ENCODE measurements at places on chromosomes 11 and 22.

DNA sequence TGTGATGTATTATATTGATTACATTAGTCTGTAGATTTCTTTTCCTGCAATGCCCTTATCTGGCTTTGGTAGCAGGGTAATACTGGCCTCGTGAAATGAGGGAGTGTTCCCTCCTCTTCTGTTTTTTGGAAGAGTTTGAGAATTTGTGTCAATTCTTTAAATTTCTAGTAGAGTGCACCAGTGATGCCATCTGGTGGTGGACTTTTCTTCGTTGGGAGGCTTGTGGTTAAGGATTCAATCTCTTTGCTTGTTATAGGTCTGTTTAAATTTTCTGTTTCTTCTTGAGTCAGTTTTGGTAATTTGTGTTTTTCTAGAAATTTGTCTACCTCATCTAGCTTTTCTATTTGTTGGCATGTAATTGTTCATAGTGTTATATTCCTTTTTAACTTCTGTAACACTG is 18.9 kb downstream of the SHANK3 start:
- DNase-seq, result peak; percentile 54

- DNase-seq, result no peak
These were observed 65.6 kb downstream of the BUD13 start for GRCh38 chr11:116707161-116707629.

DNA sequence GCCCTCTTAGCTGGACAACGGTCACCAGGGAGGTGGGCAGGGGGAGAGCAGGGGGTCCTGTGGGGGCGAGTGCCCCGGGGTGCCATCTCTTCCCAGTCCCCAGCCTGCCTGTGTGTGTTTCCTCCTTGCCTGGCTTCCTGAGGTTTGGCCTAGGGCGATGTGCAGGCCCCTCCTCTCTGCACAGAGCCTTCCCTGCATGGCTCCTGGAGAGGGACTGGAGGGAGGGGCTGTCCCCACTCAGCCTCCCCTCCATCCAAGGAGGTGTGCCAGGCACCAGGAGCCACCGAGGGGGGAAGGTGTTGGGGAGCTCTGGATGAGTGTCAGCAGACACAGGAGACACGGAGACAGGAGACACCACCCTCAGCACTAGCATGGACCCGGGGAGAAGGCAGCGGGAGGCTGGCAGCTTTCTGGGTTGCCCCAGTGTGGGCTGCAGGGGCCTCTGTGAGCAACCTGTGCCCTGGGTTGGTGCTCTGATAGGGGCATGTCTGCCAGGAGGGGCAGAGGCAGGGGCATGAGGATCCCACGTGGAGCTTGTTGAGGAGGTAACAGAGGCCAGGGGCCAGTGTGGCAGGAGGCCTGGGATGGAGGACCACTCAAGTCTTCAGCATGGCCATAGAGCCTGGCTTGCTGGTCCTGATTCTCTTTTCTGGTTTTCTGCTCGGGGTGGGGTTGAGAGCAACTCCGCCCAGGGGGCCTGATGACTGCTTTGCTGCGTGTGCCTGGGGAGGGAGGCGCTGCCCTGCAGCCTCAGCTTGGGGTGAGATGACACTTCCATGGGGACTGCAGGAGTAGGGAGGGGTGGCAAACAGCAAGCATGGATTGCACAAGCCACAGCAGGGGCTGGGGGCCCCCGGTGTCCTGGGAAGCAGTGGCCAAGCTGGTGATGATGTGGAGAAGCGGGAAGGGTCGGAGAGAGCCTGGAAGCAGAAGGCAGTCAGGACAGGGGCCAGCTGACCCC is 78.8 kb downstream of the ST3GAL4 start:
- no peak for DNase-seq

- DNase-seq, result no peak
These were observed 28.4 kb downstream of the SHANK3 start for GRCh38 chr22:50701076-50701419.

- no peak for DNase-seq
These were observed 59.5 kb downstream of the CDKN1C start for GRCh38 chr11:2825889-2826678.

GRCh38 chr22:29186302-29186701 is 19.4 kb upstream of the EMID1 start:
- no peak for DNase-seq

DNA sequence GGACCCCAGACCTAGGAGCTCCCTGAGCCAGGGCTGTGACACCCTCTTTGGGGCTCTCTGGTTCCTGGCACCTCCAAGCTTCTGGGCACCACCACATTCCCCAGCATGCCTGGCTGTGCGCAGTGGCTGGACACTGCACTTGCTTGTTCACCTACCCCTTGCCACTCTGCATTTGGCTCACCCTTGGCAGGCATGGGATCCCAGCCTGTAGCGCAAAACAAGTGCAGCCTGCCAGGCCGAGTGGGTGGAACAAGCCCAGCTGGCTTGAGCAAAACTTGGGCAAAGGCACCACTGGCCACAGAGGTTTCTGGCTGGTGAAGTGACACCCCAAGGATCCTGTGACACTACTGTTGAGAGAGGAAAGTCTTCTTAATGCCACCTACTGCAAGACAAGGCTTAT is 57.3 kb downstream of the CCDC34 start:
- DNase-seq, result no peak

DNA sequence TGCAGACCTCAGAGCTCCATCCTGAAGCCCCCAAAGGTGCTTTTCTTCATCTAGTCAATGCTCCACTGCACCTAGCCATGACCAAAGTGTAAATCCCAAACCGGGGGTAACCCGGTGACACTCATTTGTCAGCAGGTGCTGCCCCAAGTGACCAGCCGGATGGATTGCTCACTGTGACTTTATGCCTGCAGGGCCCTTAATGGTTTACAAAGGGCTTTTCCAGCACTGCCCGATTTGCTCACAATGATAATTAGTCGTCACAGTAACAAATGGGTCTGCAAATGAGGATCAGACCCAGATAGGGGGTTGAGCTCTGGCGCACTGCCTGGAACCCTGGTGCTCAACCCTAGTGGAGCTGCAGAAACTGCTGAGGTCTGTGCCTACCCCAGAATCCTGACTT is 45.7 kb upstream of the CD5 start:
- DNase-seq, result no peak
